ENCODE measurements at places on chromosomes 5 and 9. TPM values are rescaled to one million over a fixed set of nuclear protein-coding genes. Genes with fewer than 3 reads are reported as not detected.

GRCh38 chr5:891837-892393 is 686 bp downstream of the BRD9 start:
- DNase-seq = peak; percentile 75

- no peak for DNase-seq
Measured at GRCh38 chr9:15553528-15553898, 670 bp downstream of the CCDC171 start.

- DNase-seq = peak; percentile 21
Measured at GRCh38 chr9:114056527-114056926, 21.6 kb downstream of the AMBP start.

The ARAP3 gene
- total RNA-seq = 21.4 TPM

The AK8 gene
- total RNA-seq = 0.71 TPM

DNA sequence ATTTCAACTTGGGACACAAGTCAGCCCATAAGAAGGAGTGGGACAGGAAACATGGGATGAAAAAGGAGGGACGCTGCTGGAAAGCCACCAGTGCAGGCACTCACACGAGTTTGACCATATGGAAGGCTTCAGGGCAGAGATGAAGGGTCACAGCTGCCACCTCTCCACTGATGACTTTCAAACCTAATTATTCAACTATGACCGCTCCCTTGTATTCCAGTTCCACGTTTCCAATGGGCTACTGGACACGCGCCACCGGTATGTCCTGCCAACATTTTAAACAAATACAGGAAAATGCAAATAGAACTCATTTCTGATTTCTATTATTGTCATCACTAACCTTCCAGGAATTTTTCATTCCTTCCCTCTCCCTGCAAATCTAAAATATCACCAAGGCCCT is 134.7 kb downstream of the SLC1A3 start:
- no peak for DNase-seq

- no peak for DNase-seq
Measured at GRCh38 chr5:20649966-20650365, 662.0 kb upstream of the CDH18 start.

The IL7R gene
- total RNA-seq = 6.8 TPM

GRCh38 chr9:132108728-132109127 is 29.1 kb upstream of the MED27 start:
- no peak for DNase-seq

The GFPT2 gene
- 60.1 TPM for total RNA-seq

DNA sequence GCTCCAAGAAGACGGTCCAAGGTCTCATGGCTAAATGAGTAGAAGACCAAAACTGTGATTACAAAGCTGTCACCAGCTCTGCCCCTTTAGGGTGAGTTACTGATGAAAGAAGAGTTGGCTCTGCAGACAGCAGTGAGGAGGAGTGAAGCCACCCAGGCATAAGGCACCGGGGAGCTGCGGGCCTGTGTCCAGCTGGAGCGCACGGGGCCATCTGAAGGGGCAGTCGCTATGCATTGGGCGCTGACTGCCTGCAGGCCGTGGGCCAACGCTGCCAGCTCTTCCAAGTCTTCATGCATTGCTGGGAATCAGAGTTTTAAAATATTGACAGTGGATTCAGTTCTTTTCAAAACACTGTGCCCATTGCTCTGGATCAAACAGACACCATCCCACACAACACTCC is 70.3 kb downstream of the DAPK1 start:
- DNase-seq = no peak

GRCh38 chr9:6910032-6910431 is 152.3 kb downstream of the KDM4C start:
- DNase-seq = no peak

The GABBR2 gene
- total RNA-seq = not detected

The SPATA9 gene
- 0.60 TPM for total RNA-seq

The CDH9 gene
- not detected for total RNA-seq

The CAPSL gene
- total RNA-seq = not detected

Data from aorta (tissue), 5 donors.